ENCODE measurements at places on chromosomes 11 and 22.

DNA sequence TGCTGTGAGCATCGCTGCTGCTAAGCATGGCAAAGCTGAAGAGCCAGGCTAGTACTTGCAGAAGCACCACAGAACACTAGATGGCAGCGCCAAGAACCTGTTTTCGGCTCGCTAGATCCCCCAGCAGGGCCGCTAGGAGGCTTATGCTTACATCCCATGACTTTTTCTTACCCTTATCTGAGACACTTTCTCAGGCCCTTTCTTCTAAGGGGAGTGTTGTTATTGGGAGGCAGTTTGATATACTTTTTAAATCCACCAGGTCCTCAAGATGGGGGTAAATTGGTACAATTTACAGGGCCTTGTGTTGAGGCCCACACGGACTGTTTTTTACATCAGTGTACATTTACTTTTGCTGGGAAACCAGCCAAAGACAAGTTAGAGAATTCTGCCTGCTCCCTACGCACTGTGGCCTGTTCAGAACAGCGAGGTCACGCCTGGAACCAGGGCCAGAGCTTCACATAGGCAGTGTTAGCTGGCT is 4.0 kb downstream of the TRIM6 start:
- DNase-seq: peak; percentile 67

GRCh38 chr11:44889266-44889665 is 61.4 kb downstream of the TP53I11 start:
- no peak for DNase-seq

DNA sequence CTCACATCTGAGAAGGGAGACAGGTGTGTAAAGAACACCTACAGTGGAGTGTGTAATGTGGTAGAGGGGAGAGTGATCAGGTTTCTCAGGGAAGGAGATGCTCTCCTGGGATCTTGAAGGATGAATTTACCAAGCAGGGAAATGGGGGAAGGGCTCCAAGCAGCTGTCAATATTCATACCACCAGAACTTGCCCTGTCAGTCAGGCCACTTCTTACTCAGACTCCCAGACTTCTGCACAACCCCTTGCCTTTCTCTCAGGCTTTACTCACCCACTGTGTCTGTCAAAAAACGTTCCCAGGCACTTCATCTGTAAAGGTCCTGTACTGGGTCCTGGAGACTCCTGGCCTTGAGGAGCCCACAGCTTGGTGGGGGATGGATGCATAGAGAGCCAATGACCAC is 14.0 kb upstream of the FCHSD2 start:
- DNase-seq: no peak

DNA sequence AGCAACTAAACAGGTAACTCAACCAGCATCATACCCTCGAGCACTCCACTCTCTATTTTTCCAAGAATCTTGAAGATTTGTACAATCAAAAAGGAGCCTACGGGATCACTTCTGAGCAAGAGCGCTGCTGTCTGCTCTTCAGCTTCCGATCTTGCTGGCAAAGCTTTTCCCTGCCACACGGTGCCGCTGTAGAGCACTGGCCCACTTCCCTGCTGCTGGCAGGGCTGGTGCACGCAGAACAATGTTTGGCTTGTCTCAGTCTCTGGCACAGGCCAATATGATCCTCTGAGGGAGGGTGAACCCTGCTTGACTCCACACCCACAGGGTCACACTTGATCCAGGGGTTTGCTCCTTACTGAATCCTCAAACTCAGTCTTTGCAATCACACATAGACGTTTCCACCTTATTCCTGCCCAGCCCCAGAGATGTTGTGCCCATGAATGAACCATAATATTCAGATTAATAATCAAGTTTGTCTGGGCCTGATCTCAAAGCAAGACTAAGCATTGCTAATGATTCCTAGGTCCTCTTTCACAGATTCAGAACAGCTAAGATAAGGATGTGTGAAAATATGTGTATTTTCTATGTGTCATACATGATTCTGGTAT is 536.6 kb downstream of the SOX6 start:
- DNase-seq: peak; percentile 53

GRCh38 chr11:75718419-75719339 is 1.0 kb downstream of the MOGAT2 start:
- no peak for DNase-seq

- DNase-seq: no peak
These were observed 110.0 kb downstream of the TP53I11 start for GRCh38 chr11:44840521-44841251.

DNA sequence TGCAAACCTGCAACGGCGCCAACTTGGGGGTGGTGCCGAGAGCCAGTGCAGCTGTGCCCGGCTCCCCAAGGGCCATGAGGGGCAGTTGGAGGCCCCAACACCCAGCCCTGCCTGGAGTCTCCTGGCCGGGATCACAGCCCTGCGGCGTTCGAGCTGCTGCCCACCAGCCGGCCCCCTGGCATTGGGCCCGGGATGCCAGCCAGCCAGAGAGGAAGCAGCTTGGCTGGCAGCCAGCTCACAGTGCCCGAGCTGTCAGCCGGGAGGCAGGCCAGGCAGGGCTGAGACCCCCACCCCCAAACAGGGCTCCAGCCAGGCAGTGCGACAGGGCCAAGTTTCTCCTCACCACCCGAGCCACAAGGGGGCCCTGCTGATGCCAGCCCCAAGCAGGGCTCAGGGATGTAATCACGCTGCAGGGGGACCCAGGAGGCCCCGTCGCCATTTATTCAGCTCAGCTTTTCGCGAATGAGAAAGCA is 26.0 kb upstream of the TCF20 start:
- no peak for DNase-seq

DNA sequence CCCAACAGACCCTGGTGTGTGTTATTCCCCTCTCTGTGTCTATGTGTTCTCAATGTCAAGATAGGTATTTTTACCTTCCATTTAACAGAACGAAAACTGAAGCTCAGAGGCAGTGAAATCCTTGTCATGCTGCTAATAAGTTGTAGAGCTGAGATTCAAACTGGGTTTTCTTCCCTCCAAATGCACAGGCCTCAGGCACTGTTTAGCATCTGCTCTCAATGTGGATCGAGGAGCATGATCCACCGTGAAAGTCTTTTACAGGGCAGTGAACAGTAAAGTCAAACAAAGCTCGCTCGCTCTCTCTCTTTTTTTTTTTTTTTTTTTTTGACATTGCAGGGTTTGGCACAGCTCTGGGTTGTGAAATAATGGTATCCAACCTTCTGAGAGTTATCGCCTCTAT is 401.0 kb upstream of the SYN3 start:
- DNase-seq: no peak

Data from MM.1S (cell line).